Activated CD4-positive, alpha-beta T cell treated with anti-CD3 and anti-CD28 coated beads, Interleukin-2, amount 10 ng/mL, durations not matched to agents 7 days and 5 days (primary cell): ENCODE measurements at places on chromosomes 3 and 15. TPM values are rescaled to one million over a fixed set of nuclear protein-coding genes. Genes with fewer than 3 reads are reported as not detected.

DNA sequence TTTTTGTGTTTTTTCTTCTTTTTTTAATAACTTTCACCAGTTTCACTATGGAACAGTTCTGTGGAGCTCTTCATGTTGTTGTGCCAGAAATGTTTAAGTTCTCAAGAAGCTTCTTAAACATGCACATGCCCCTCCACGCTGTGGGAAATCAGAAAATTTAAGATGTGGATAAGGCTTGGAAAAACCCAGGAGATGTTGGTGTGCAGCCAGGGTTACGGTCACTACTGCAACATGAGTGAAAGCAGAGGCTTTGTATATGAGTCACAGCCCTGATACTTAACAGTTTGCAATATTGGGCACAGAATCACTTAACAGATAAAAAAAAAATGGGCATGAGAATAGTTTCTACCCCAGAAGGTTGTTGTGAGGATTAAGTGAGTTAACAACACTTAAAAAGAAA is 399.9 kb downstream of the LRTM1 start:
- no peak for DNase-seq

SPTSSB gene
- total RNA-seq = not detected

SLC27A2 gene
- 9.9 TPM for total RNA-seq

GUCA1C gene
- total RNA-seq = not detected
